ENCODE measurements at places on chromosomes 7 and 10.

- DNase-seq = no peak
Observed at GRCh38 chr10:109259293-109259692, 664.0 kb downstream of the XPNPEP1 start.

DNA sequence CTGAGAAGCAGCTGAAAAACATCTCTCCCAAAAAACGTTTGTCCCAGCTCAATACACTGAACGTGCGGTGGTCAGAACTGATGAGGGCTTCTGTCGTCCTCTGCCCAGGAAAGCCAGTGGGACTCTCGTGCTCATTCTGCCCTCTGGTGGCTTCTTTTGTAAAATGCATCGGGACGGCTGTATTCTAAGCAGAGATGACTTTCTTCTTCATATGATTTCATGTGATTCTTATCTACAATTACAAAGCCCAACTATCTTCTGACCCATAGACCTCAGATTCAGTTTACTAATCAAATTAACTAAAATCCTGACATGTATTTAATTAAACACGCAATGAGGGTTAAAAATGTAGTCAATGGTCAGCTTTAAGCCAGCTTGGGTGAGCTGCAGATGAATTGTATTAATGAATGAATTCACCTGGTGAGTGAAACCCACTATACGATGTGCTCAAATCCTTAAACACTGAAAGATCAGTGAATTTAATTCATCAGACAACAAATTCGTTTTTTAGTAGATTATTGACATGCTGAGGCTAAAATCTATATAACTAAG, 117.6 kb upstream of the FAM204A start:
- peak; percentile 41 for DNase-seq

DNA sequence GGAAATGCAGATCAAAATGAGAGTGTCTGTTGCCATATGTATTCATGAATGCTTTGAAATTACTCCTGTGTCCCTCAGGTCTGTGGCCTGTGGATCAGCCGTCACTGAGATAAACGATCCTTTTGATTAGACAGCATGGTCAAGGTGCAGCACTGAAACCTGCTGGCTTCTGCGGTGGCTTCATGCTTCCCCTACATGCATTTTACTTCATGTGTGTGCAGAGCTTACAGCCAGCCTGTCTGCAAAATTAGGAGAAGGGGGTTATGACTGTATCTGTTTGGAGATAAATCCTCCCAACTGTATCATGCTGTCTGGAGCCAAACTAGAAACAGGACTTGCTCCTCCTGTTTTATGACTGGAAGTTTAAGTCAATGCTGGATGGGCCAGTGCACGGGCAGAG, 71.0 kb upstream of the PLPP4 start:
- no peak for DNase-seq

- DNase-seq = no peak
Observed at GRCh38 chr10:32244421-32245207, 102.3 kb downstream of the EPC1 start.

DNA sequence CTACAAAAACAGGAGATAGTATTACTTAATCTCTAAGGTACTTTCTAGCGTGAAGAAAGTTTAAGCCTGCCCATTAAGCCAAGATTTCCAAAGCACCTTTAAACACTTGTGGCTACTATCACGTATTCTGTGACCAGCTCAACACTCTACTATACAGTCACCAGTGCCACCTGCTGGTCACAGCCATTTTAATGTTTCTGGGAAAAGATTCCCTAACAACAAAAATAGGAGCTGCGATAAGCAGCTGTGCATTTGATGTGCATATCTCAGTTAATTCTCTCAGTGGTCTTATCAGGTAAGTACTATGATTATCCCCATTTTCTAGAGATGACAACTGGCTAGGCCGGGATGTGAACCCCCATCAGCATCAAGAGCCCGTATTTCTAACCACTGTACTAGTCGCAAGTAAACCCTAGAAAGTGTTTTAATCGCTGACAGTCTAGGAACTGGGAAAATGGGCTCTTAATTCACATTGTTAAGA, 860 bp downstream of the SEC31B start:
- DNase-seq = peak; percentile 63

GRCh38 chr7:4919969-4920766, 36.7 kb upstream of the RADIL start:
- no peak for DNase-seq

- DNase-seq = no peak
Observed at GRCh38 chr7:82172017-82172416, 271.6 kb downstream of the CACNA2D1 start.

DNA sequence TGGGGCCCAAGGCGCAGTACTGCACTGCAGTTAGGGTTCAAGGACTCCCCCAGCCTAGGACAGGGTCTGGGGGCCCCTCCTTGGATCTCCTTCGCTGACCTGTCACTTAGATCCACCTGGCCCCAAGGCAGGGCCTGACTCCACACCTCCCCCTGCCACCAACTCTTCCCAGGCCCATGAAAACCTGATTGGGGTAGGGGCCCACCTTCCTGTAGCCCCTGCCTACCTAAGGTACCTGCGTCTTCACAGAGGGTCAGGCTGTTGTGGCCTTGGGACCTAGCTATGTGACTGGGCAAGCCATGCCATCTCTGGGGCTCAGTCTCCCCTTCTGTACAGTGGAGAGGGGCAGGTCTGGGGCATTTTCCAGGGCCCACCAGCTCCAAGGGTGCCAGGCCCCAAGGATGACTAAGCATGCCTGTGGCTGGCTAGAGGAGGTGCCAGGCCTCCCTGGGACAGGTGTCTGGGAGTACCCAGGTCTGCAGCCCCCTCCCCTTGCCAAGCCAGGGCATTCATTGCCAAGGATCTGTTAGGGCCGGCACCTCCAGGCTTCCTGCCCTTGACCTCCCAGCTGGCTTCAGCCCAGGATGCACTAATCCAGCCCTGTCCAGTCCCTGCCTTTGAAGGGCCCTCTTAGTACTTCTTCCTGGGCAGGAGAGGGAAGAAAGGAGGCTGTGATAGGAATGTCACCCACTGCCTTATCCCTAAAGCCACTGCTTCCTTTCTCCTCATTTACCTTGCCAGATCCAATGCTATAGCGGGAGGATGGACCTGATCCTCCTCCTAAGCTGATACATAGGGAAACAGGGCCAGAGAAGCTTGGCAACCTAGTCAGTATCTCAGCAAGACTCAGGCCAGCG, 1.3 kb downstream of the LIMK1 start:
- DNase-seq = no peak

DNA sequence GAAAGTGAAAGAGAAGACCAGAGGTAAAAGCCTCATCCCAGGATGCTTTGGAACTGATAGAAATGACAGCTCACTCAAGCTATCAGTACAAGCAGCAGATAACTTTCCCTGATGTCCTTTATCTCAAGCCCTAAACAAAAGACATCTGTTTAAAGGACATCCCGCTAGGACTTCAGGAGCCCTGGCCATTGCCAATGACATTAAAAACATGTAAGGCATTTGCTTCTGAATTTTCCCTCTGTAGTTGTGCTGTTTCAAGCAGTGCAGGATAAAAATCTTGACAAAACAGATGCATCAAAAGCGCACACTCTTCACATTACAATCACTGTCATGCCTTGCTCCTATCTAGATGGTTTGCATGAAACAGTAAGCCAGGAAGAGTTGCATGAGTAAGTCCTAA, 159.8 kb downstream of the AOAH start:
- no peak for DNase-seq

- no peak for DNase-seq
Observed at GRCh38 chr10:104359811-104360210, 6.2 kb downstream of the CFAP58 start.

- no peak for DNase-seq
Observed at GRCh38 chr10:43899224-43899959, 250.7 kb upstream of the ZNF32 start.

GRCh38 chr10:127892743-127893142, at the start of gene CLRN3:
Gene CLRN3 (minus strand): TSS chr10:127892941. CDS start chr10:127892784, 157 bp downstream.
- no peak for DNase-seq

GRCh38 chr7:52995676-52996075, 39.8 kb upstream of the POM121L12 start:
- no peak for DNase-seq

GRCh38 chr7:44846816-44847508, 925 bp downstream of the H2AZ2 start:
- DNase-seq = no peak

- no peak for DNase-seq
Observed at GRCh38 chr7:8491106-8491505, 57.7 kb downstream of the NXPH1 start.

DNA sequence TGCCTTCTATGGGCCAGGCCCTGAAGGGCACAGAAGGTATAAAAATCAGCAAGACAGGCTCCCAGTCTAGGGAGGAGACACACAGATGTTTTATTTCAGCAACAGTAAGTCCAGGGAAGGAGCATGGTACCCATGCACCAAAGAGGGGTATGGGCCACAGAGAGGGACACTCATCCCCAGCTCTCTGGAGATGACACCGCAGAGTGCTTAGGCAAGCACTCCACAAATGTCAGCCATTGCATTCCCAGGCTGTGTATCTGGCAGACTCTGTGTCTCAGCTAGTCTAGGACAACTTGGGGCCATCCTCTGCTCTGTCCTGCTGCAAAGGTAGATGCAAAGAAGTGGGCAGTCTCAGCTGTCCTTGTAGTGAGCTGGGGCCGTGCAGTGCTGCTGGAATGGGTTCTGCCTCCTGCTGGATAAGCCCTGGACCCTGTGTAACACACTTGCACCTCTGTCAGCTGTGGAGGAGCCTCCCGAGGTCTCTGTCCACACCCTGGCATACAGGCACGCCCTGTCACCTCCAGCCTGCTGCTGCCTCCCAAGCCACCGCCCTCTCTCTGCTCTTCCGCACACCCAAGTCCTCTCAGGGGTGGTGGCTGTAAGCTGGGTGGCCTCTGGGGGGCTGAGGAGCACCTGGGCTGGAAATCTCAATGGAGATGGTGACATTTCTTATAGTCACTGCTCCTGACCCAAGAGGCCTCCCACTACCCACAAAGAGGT, 57.6 kb downstream of the VOPP1 start:
- no peak for DNase-seq

DNA sequence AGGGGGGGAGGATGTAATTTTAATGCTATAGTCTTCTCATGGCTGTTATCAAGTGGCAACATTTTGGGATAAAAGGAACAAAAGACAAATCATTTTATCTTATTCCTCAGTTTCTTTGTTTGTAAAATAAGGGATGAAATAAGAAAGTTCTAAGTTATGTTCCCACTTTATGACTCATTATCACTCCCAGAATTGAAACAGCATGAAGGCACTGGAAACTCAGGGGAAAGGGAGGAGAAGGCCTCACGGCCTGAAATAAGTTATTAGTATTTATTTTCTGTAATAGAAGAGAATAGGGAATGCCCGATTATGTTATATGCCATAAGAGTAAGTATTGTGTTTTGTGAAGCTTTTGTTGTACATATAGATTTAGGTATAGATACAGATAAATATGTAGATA, 85.0 kb upstream of the NAMPT start:
- DNase-seq = no peak

DNA sequence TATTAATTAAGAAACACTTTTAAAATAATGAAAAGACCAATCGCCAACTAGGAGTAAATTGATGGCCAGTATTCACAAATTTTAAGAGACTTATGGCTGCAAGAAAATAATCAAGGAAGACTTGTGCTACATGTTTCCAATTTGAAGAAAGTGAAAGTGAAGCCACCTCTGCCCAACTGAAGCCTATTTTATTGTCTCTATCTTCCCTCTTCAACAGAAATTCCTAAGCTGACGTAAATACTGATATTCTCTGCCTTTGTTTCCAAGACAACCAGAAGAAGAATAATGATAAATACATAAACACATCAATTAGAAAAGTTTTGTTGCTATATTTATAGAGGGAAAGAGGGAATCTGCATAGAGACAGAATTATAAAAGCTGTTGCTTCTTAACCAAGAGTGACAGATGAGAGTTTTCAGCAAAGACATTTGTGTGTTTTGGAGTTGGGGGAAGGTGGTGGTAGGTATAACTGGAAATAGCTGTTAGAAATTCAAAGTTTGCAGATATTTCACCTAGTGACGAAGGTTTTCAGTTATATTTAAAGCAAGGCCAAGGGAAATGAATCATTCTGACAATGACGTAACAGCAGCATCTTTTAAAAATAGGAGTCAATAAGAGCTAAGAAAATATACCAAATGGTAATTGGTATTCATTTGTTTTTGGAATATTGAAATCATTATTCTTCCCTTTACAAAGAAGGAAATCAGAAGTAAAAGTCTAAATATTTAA, 576.6 kb upstream of the SORCS1 start:
- no peak for DNase-seq

- no peak for DNase-seq
Observed at GRCh38 chr10:120573355-120573754, 116.3 kb downstream of the PLPP4 start.

DNA sequence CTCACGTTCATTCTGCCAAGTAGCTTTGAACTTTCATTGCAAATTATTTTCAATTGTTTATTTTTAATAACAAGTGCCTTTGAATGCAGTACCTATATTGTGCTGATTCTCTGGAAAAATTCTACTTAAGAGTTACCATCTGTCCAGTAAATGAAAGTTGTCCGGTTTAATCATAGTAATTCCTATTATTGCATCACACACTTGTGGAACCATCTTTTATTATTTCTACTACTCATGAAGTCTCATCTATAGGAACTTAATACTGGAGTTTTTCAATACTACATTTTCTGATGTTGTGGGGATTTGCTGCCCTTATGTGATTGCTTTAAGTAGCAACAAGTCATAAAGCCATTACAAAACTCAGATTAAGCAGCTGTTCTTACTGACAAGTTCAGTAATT, 16.5 kb upstream of the SKAP2 start:
- DNase-seq = no peak

DNA sequence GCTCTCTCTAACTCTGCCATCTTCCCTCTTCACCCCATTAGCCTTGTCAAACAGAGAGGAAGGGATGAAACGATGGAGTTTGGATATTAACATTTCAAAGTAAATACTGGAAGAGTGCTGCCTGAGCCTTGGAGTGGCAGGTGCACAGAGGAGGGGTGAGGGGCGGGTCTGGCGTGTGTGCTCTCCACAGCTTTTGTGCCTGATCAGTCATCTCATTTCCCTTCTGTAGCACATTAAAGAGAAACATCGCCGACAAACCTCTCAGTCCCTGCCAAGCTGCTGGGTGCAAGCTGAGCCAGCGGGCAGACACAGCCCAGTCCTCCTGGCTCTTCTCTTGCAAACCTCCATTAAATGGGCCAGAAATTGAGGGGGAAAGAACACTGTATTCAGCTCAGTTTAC, 76.2 kb downstream of the SLIT1 start:
- DNase-seq = no peak

DNA sequence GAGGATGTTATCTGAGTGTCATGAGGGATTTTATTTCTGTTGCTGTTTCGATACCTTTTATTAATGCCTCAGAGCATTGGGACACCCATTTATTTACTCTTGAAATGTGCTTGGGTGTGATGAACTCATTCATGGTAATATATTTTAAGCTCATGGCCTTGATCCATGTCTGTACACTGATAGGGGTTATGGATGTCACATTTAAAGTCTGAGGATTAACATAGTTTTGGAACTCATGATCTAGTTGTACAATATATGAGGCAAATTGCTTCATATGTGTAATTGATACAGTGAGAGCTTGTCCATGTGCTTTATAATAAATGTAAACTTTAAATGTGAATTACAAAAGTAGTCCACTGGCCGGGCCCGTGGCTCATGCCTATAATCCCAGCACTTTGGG, 23.0 kb upstream of the ZRANB1 start:
- DNase-seq = no peak

Measured in activated naive CD4-positive, alpha-beta T cell treated with anti-CD3 and anti-CD28 coated beads, Interleukin-2, amount 50 U/mL, for 16 hours (primary cell).